Stimulated activated CD4-positive, alpha-beta T cell treated with anti-CD3 and anti-CD28 coated beads, TNF-alpha, amount 100 ng/mL, for 48 hours (primary cell): ENCODE measurements at places on chromosomes 11 and 22.

DNA sequence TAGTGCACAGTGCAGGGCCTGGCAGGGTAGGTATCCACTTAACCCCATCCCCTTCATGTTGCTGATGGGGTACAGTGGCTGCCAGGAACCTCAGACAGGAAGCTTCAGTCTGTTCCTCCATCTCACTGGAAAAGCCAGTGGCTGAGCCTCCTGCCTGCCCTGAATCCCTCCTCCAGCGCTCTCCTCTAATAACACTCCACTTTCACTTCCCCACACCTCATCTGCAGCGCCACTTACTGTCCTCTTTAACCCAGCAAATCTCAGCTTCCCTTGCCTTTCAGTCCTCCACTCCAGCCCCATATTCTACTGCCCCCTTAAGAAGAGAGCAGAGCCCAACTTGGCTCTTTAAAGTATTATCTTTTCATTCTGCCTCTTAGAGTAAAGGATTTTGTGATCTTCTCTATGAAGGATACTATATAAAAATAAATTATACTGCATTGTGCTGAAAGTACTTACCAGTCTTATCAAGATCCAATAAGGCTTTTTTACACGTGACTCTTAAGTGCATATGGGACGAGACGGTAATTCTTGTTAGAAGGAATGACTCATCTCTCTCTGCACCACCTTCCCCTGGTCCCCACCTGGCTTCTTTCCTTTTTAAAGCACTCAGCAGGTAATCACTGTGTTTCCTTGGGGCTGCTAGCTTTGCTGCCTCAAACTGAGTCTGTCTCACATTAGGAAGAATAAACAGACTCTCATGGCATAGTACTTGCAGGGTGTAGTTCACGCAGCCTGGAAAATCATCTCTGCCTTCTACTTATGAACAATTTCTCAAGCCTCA lies 238.0 kb upstream of the NARS2 start:
- DNase-seq: no peak

DNA sequence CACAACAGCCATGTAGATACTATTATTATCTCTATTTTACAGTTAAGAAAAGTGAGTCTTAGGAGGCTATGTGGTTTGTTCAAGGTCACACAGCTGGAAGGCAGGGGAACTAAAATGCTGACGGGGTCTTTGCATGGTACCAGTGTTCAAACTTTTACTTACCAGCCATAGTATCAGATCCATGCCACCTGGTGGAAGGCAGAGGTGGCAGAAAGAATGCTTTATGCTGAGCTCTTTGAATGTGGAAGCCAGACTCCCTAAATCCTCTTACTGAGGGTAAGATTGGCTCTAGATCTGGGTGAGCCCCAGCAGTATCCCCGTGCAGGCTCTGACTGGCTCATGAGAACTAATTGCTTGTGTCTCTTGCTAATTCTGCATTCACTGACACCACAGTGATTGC lies 54.3 kb upstream of the NAV2 start:
- no peak for DNase-seq

DNA sequence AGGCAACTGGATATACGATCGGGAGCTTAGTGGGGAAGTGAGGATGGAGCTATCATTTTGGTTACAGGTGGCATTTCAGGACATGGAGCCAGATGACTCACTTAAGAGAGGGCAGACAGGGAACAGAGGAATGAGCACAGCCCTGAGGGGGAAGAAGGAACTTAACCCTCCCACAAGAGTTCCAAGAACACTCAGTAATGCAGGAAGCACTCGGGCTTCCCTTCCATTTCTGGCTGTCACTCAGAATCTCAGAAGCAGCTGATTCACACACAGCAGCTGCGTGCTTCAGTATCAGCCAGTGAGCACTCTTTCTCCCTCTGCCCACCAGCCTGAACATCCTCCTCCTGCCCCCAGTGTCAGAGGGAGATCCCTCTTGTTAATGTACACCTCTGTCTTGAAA lies 34.8 kb downstream of the EFCAB6 start:
- DNase-seq: no peak

DNA sequence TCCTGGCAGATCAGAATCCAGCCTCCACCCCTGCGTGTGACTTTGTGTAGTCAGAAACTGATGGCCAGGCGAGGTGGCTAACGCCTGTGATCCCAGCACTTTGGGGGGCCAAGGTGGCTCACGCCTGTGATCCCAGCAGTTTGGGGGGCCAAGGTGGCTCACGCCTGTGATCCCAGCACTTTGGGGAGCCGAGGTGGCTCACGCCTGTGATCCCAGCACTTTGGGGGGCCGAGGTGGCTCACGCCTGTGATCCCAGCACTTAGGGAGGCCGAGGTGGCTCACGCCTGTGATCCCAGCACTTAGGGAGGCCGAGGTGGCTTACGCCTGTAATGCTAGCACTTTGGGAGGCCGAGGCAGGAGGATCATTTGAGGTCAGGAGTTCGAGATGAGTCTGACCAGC lies 5.2 kb downstream of the NCAPH2 start:
- no peak for DNase-seq

DNA sequence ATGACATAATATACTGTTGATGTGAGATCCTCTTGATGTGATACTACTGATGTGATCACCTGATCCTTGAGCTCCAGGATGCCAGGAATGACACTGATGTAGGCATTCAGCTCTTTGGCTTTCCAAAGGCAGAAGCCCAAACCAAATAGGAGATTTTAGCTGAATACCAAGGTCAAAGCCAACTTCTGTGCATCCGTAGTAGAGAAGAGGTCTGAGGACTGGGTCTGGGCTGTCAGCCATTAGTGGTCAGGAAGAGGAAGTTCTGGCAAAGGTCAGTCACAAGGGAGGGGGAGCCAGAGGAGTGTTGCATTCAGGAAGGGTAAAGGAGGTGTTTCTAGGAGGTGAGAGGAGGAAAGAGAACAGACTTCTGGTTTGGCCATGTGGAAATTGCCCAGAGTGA lies 53.4 kb upstream of the PARVG start:
- no peak for DNase-seq
